ENCODE measurements at places on chromosomes 4 and X.

DNA sequence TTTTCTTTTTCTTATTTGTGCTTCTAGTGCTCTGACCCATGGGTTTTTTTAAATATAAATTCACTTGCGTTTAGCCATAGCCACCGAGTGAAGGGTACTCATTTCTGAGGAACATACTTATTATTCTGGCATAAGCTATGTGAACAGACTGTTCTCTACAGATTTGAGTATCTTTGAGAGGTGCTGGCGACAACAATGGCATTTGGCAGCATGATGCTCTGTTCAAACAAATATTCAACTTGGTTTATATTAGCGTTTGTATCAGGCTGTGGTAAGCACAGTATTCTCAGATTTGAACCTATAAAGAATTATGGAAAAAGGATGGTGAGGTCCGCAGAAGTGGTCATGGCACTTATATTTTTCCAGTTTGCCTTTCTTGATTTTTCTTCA is 108.7 kb upstream of the LIMCH1 start:
- no peak for DNase-seq

DNA sequence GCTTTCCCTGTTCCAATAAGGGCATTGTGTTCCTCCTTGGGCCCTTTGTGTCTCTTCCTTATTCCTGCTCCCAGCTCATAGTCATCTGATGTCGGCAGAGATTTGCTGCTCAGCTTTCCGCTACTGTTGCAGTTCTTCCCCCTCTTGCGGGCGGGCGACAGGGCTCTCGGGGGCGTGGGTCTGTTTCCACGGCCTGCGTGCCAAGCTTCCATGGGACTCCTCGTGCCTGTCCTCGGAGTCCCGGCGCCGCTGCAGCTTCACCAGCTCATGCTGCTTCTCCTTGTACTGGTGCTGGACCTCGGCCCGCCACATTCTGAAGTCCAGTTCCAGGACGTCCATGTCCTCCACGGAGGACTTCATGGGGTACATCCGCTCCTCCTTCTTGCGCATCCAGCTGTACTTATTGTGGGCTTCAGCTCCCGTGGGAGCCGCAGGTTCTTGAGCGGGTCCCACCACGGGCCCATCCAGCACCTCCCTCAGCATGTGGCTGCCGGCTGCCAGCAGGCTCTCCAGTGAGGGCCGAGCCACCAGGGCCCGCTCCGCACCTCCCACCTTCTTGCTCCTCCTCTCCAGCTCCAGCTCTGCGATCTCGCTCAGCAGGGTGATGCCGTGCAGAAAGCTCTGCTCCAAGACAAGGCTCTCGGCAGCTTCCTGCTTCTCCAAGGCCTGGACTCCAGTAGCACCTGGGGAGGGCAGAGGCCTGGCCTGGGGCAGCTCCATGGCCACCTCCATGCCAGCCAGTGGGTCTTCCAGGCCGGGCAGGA is 74.1 kb upstream of the UCP1 start:
- no peak for DNase-seq

GRCh38 chrX:25897758-25898157 is 240.4 kb upstream of the MAGEB18 start:
- no peak for DNase-seq

GRCh38 chr4:86100539-86101215 is 259.2 kb downstream of the MAPK10 start:
- no peak for DNase-seq

Data from nephron progenitor cell (in vitro differentiated cells).